ENCODE measurements at places on chromosomes 7 and 10.

- DNase-seq = no peak
Measured at GRCh38 chr7:16685535-16685934, 39.6 kb downstream of the BZW2 start.

GRCh38 chr10:84195044-84195830 lies 900 bp downstream of the CDHR1 start:
- DNase-seq = no peak

DNA sequence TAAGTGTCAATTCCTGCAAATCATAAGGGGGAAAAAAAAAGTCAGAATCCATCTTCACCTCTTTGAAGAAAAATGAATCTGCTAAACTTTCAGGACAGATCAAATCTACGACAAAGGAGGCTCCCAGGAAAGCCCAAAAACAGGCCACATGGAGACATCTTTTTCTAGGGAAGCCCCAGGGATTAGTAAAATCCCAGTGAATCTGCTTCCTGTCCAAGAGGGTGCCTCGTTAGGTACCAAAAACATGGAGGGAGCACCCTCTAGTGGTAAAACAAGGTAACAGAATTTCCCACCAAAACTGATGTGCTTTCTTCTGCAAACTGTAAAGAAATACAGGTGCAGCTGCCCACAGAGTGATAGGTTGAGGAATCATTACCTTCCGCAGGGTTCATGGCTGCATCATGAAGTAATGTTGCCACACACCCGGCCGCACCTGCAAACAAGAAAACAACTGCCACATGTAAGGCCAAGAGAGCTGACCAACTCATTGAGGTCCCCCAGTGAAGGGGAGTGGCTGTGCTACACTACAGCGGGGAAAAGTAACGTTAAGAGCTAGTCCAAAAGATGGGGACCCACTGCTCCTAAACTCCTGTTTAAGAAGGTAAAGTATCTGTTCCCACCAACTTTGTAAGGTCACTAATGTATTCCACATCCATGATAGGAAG lies 7.9 kb downstream of the SLC25A28 start:
- DNase-seq = no peak

GRCh38 chr10:3811291-3811870 lies 26.4 kb upstream of the KLF6 start:
- DNase-seq = no peak

DNA sequence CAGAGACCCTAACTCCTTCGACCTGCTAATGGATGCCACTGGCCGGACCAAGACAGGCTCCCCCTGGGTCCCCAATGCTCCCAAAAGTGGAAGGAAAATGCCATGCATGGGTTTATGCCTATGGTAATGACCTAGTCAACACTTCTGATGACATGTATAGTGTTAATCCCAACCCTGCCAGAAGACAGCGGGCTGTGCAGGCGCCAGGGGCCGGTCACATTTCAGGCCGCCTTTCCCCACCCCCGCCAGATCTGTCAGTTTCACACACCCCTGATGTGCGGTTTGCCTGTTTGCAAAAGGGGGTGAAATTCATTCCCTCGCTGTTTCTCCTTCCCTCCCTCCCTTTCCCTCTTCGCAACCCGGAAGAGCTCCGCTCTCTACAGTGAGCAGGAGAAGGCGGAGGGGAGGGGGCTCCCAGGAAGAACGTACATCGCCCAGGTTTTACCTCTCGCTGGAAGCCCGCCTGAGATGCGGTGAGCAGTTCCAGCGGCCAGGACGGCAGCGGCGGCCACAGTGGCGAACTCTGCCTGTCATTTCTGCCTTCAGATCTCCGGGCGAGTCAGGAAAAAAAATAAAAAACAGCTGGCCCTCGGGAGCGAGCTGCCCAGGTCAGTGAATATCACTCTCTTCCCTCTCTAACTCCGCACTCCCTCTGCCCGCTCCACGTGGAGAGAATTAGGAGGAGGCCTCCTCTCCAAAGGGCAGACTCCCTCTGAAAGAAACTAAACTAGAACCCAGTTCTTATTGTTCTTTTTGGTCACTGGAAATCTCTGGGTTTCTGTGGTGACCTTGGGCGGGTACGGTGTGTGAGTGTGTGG lies 9.4 kb upstream of the GATA3 start:
- no peak for DNase-seq

- DNase-seq = no peak
Measured at GRCh38 chr10:96267234-96267705, 4.1 kb downstream of the BLNK start.

- DNase-seq = no peak
Measured at GRCh38 chr10:92891885-92892690, 43.8 kb downstream of the EXOC6 start.

- DNase-seq = peak; percentile 75
Measured at GRCh38 chr10:47311932-47312662, 10.2 kb upstream of the GDF2 start.

- DNase-seq = no peak
Measured at GRCh38 chr7:121450631-121451198, 54.6 kb upstream of the FAM3C start.

- DNase-seq = no peak
Measured at GRCh38 chr7:98252425-98253054, 508 bp upstream of the TECPR1 start.

GRCh38 chr10:117165538-117166417 lies 27.7 kb upstream of the VAX1 start:
- DNase-seq = no peak

DNA sequence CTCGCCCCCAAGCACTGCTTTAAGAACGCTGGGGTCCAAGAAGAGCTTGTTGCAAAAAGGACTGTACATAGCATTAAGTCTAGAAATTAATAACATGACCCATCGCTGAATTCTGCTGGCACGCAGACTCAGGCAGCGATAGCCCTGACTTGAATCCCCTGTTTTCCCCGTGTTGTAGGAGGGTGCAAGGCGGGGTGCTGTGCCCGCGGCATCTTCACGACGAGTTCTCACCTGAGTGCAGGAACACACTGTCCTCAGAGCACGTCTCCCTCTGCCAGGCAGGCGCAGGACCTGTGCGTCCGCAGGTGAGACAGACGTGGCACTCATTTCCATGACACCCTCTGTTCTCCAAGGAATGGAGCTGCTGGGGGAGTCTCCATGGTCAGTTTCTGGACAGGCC lies 243.2 kb downstream of the TCERG1L start:
- DNase-seq = no peak

DNA sequence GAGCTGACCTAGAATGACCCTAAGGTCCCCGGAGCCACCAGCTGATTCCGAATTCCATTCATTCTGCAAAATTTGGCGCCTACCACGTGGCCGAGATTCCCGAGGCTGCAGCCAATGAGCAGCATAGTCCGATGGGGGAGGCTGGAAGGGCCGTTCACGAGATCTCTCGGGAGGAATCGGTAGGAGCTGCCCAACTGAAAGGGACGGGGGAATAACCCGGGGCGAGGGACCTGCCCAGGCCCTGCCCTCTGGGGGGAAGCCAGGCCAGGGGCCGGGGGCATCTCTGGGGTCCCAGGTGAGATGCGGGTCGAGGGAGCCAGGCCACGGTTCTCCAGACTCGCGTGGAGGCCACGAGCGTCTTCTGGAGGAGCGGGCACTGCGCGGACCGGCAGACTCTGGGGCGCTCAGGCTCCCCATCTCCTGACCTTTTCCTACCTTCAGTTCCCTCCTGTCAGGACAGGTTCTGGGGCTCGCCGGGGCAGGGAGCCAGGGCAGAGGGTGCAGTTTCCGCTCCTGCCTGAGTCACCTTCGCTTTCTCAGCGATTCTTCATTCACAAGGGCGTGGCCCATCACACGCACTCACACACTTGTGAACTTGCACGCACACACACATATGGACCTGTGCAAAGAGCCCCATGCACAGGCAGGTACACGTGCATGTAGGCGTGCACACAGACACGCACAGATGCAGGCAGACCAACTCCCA lies 173.4 kb downstream of the RNF216 start:
- no peak for DNase-seq

DNA sequence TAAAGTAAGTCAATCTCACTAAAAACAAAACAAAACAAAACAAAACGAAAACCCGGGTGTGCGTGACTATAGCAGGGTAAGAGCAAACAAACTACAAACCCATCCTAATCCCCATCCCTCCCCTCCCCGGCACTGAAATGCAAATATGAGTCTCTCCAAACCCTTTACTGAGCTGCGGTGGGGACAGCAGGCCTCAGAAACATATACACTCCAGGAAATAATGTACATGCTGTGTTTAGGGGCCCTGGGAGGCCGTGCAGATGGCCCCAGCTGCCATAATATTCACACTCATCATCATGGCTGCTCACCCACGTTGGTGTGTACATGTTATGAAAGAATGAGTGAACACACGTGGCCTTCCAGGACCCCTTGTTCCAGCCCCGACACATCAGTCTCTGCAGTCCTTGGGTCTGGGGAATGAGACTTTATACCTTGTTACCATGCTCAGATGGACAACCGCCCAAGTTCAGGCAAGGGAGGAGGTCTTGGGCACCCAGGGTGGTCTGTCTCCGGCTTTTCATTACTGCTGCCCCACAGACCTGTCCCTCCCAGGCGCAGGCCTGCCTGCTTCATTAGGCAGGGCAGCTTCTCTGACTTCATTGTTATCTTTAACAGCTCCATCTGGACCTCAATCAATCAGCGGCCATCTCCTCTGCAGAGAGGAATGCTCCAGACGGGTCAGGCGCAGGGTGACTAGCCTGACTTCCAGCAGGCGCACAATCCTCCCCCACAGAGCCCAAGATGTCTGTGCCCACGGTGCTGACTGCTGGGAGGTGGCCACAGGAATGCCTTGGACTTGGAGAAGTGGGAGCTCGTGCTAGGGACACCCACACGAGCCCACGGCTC lies 20.6 kb downstream of the HSPA12A start:
- no peak for DNase-seq

- no peak for DNase-seq
Measured at GRCh38 chr10:533611-534010, 155.9 kb downstream of the DIP2C start.

DNA sequence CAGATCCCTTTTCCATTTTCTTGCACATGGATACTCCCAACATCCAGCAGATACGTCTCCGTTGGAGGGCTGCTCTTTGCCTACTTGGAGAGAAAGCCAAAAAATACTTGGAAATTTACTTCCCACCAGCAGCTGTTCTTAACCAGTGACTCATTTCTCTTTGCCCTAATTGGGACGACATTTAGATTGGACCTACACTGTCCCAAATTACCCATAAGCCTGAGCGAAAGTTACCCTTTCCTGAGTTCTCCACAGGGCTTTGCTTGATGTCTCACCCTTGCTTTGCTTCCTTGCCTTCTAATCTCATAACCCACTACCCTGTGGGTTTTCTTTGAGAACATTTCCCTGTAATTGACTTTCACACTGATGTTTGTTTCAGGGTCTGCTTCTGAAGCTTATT lies 48.1 kb downstream of the SAMD8 start:
- DNase-seq = no peak

DNA sequence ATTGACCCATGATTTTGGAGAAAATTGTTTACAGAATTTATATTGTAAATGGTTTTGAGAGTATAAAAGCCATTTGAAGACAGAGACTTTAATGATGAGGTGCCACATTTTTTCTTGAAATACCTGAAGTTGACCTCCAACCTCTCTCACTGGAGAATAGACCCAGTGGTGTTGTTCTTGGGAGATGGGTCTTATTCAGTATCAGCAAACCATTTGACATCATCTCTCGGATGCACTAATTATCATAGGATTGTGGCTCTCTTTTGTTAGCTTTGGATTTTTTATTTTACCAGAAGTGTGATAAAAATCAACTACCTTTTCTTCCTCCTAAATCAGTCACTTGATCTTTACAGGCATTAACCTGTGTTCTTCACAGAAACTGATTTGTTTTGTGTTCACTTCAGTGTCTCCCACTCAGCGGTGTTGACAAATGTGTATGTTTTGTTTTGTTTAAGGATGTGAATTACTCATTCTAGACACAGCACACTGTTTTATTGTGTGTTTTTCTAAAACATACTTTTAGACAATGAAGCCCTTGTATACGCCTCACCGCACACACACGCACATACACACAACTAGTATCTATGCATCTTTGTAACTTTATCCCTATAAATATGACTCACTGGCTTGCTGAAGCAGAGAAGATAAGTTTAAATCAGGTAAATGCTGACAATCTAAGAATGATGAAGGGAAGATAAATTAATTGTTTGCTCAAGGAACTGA lies 455.6 kb downstream of the INHBA start:
- no peak for DNase-seq

DNA sequence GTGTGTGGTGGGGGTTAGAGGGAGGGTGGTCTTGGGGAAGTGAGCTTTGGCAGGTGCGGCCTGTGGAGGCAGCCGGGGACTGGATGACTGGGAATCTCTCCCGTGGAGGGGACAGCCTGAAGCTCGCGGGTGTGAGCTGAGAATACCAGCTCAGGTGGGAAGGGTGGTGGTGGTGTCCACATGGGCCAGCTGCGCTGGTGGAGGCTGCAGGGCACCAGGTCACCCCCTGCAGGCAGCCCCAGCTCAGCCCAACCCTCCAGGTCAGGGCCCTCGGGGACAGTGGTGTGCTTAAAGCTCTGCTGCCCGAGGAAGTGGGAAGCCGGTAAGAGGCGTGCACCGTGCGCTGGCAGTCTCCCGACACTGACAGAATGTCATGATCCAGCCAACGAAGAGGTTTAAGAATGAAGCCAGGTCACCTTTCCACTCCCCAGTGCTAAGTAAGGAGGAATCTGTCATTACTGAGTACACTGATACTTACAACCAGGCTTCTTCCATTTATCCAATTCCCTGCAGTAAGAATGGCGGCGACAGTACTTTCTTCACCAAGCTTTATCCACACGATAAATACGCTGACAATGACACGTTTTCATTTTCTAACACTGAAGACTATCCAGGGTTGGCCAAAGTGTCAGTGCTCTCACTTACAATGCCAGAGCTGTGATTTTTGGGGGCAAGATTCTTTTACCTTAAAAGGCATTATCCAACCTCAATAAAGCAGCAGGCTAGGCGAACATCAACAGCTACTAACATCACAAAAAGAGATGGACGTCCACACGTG lies 20.4 kb downstream of the BRI3 start:
- DNase-seq = no peak

- no peak for DNase-seq
Measured at GRCh38 chr7:9863545-9863944, 1110.1 kb upstream of the PHF14 start.

- no peak for DNase-seq
Measured at GRCh38 chr7:75920431-75921161, 5.6 kb downstream of the POR start.

- DNase-seq = no peak
Measured at GRCh38 chr10:71667387-71667752, 52.2 kb downstream of the C10orf105 start.

GRCh38 chr7:101216860-101217387 lies 457 bp downstream of the PLOD3 start:
- no peak for DNase-seq

GRCh38 chr10:71312811-71313789 lies 6.0 kb upstream of the SLC29A3 start:
- no peak for DNase-seq

DNA sequence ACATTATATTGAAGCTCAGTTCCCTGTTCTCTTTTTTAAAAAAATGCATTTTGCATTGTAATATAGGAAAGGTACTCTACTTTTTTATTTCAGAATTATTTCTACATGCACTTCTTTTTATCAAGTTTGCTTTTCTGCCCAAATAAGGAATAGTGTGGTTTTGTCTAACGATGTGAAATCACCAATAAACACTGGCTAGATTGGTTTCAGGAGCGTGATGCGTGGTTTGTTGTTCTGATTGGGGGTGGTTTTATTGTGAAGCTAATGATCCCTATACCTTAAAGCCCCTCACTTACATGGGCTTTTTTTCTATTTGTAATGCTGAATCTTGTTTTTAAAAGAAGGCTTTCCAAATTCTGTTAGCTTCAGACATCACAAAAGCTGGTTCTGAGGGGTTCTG lies 17.6 kb downstream of the ENTPD7 start:
- DNase-seq = no peak

- no peak for DNase-seq
Measured at GRCh38 chr7:142709921-142710320, 39.4 kb upstream of the PRSS1 start.

- DNase-seq = no peak
Measured at GRCh38 chr7:123977081-123977480, 52.0 kb downstream of the SPAM1 start.

Data from stimulated activated CD4-positive, alpha-beta T cell treated with anti-CD3 and anti-CD28 coated beads, Interleukin-1b, Interleukin-23, amount 100 ng/mL, for 1 hour (primary cell).